ENCODE measurements at places on chromosomes 5 and 9. TPM values are rescaled to one million over a fixed set of nuclear protein-coding genes. Genes with fewer than 3 reads are reported as not detected.

PCDHAC2 gene
- total RNA-seq = 1.9 TPM

SOX30 gene
- not detected for total RNA-seq

IFNA13 gene
- total RNA-seq = not detected

EIF4E1B gene
- total RNA-seq = not detected

CCDC180 gene
- 8.5 TPM for total RNA-seq

ZNF462 gene
- total RNA-seq = 24.0 TPM

C9orf50 gene
- 0.30 TPM for total RNA-seq

PTPDC1 gene
- 10.9 TPM for total RNA-seq

PDE6A gene
- total RNA-seq = not detected

BARX1 gene
- 0.27 TPM for total RNA-seq

EGFLAM gene
- 13.5 TPM for total RNA-seq

OSMR gene
- total RNA-seq = 150 TPM

GRCh38 chr9:10525972-10526371 is 86.8 kb downstream of the PTPRD start:
- no peak for DNase-seq

DNA sequence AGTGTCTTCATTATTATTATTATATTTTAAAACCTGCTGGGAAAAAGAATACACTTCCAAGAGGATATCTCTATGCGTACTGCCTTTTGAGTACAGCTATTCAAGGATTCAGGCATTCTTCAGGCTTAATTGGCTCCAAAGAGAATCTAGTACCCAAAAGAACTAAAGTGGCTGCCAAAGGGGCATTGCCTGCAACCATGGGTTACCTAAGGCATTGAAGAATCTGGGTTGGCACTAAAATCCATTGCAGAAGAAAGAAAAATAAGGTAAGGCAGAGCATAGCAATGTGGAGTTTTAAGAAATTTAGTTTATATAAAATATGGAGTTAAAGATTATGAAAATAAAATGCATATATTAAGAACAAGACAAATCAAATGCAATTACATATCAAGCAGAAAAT is 223.5 kb downstream of the TMEM161B start:
- DNase-seq = no peak

GRCh38 chr9:100699668-100700067 is 121.8 kb downstream of the CAVIN4 start:
- no peak for DNase-seq

GRCh38 chr5:148393390-148393741 is 9.6 kb downstream of the FBXO38 start:
- no peak for DNase-seq

DNA sequence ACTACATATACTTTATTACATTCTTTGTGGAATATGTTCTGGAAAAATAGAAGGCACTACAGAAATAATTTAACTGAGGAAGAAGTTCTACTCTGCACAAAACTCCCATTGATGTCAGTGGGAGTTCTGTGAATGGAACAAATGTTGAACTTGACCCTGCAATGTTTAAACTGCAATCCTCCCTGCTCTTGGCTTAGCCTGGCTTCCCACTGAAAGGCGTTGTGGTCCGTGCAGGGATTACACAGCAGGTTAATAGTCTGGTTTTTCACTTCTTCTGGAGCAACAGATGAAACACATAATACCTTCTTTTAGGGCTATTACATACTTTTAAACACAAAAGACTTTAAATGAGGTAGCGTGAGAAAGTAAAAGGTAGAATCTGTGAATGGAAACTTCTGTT is 12.9 kb upstream of the ERBIN start:
- no peak for DNase-seq

GRCh38 chr5:60148366-60148765 is 254.8 kb upstream of the PDE4D start:
- DNase-seq = no peak

GRCh38 chr9:128428644-128429512 is 8.2 kb downstream of the CERCAM start:
- no peak for DNase-seq

- DNase-seq = no peak
Measured at GRCh38 chr9:117548556-117548955, 133.7 kb upstream of the ASTN2 start.

DNA sequence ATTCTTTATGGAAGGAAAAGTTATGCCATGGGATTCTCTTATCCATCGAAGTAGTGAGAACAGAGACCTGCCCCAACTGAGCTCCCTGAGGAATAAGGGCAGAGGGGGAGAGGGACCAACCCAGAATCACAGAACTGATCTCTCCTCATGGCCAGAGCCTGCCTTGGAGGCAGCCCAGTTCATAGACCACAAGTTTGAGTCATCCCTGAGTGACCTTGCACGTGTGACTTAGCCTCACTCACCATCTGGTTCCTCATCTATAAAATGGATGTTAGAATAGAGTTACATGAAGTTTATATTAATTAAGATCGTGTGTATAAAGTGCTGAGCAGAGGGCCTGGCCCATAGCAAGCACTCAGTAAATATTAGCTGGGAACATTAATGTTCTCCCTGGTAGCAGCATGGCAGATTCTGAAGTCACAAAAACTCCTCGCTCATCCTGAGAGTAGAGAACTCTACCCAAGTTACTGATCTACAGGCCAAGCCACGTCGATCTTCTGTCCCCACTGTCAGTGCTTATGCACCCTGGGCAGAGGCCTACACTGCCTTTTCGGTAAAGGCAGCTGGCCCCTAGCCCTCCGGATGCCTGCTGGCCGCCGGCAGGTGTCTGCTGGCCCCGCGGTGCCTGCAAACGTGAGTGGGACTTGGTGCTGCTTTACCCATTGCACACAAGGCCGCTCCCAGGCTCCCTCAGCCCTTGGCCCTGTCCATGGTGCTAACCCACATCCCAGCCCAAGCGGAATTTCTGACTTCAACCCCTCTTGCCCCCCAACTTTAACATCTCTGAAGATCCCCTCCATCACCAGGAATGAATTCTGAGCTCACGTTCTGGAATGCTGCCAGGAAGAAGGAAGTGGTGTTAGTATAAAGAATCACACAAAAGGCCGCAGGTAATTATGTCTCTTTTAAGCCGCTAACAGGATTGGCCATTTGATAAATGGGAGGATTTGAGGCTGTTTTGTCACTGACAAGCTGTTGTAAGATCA is 61.1 kb upstream of the ARAP3 start:
- no peak for DNase-seq

- no peak for DNase-seq
Measured at GRCh38 chr5:18744441-18744840, 1110.2 kb downstream of the TAF11L14 start.

- no peak for DNase-seq
Measured at GRCh38 chr9:117687532-117687931, 16.7 kb upstream of the TLR4 start.

DNA sequence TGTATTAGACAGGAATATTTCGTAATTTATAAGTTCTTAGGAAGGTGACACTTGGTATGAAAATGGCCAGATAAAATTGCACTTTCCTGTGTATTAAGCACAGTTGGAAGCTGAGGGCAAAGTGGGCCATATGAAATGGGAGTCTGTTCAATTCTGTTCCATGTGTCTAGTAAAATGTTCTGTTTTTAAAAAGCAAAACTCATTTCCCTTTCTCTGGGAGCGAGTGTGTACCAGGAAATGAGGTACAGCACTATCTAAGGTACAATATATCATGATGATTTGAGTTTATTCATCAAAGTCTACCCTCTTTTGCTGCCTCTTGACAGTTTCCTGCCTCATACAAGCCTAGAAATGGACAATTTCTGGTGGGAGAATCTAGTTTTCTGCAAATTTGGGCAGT is 51.2 kb upstream of the KCNN2 start:
- DNase-seq = no peak

DNA sequence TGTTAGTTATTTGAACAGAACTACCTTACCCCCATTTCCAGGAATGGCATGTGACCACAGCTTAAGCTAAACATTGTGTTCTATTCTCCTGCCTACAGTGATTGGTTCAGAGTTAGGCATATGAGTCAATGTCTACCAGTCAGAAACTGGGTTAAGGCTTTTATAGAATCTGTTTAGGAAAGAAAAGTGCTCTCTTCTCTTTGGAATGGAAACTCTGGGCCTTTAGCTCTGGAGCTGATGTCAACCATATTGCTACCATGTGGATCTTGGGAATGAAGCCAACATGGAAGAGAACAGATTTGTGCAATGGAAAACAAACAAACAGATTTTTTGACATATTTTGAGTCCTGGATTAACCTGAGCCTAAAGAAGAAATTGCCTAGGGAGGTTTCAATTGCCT is 488.9 kb upstream of the TNC start:
- no peak for DNase-seq

GRCh38 chr5:38916802-38917201 is 71.0 kb downstream of the OSMR start:
- DNase-seq = no peak

GRCh38 chr9:84589542-84589941 is 80.0 kb upstream of the NTRK2 start:
- no peak for DNase-seq

GRCh38 chr5:154049636-154050035 is 10.9 kb downstream of the MFAP3 start:
- no peak for DNase-seq

DNA sequence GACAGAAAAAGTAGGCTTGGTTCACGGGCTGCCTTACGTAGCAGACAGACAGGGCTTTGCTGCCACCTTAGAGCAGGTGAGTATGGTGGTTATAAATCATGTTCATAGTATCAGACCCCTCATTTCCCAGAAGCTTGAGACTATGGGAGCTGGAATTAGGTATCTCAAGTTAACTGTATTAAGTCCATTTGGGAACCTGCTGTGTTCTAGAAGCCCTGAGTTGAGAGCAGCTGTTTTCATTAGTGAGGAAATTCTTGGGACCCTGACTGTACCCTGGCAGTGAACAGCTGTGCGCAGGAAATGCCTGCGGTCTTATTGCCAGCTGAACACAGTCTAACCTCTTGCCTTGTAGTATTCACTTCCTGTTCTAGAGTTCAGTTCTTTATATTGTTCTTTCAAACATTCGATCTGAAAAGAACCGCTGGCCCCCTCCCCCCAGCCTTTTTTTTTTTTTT is 29.8 kb downstream of the UGCG start:
- no peak for DNase-seq

DNA sequence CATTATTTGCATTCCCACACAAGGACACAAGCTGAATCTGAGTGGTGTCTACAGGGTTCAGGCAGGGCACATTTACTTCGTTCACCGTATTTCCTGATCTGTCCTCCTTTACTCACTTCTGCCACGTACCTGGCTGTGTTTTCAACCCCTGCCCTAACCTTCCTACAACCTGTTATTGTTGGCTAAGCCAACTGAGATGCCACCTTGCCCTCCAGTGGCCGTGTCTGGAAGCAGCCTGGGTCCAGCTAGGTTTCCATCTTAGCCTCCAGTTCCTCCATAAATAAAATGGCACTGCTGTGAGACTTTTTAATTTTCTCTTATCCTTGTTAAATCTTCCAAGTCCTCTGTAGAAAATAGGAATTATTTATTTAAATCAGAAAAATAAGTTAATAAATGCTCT is 64.8 kb downstream of the ATP10B start:
- no peak for DNase-seq

DNA sequence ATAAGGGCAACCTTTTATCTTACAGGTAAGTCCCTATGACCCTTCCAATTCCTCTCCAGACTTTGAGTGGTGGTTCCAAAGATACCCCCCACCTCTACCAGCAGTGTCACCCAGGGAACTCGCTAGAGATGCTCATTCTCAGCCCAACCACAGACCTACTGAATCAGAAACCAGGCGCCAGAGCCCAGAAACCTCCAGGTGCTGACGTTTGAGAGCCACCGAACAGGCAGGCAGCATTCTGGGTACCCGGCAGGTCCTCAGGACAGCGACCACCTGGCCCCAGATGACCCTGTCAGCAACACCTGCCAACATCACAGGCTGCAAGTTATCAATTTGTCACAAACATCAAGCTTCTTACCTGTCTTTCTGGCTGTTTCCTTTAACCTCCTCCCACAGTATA is 19.5 kb downstream of the RAPGEF1 start:
- DNase-seq = peak; percentile 59

- no peak for DNase-seq
Measured at GRCh38 chr5:74231697-74232096, 408.8 kb downstream of the ENC1 start.

- no peak for DNase-seq
Measured at GRCh38 chr5:127098241-127098640, 24.9 kb upstream of the C5orf63 start.

- no peak for DNase-seq
Measured at GRCh38 chr5:124021066-124021641, 509.2 kb downstream of the CSNK1G3 start.

DNA sequence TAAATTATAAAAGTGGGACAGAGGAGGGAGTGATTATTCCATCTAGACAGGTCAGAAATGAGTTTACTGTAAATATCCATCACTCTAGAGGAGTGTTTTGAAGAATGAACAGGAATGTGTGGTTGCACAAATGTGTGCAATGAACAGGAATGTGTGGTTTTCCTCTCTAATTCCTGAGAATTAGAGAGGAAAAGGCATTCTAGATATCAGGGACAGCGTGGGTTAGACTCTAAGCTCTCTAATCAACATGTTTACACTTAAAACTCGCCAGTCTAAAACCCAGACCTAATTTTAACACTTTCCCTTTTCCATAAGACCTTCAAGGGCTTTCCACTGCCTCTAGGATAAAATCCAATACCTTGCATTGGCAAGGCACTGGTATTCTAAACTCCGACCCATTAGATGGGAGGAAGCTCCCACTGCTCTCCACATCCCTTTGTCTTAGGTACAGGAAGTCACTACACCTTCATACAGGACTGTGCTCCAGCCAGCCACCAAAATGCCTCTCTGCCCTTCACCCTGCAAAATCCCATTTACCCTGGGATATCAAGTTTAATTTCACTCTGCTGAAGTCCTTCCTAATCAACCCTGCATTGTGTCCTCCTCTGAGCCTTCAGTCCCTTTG is 67.9 kb downstream of the NFIB start:
- no peak for DNase-seq

- DNase-seq = no peak
Measured at GRCh38 chr5:130795037-130795436, 370.0 kb downstream of the HINT1 start.

DNA sequence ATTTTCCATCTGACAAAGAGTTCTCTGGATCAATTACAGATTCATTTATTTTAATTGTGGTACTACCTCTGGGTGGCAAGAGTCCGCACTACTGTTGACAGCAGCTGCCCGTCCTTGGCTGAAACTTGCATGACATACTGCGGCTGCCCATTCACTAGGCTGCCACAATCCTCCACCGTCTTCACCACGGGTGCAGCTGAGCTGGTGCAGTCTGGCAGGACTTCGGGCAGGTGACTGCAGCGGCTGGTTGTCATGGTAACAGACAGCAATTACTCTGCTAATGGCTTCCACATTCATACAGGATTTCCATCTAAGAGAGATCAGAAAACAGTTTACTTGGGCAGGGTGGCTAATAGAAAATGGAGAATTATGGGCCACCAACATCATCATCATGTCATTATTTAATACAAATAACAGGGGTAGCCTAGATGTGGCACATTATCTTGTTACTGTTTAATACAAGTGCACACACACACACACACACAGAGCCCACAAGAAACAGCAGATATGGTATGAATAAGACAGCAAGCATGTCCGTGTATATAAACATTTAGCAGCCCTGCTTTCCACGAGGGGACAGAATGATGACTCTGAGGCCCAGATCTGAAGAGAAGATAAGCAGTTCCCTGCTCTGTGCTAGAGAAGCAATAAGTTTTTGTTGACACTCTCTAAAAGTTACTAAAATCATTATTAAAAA is 112.3 kb downstream of the MARCHF3 start:
- DNase-seq = no peak

- no peak for DNase-seq
Measured at GRCh38 chr5:87242242-87242641, 25.4 kb upstream of the RASA1 start.

GRCh38 chr9:133777068-133777791 is 39.1 kb upstream of the SARDH start:
- DNase-seq = peak; percentile 32

Data from aorta (tissue), 5 donors.